ENCODE measurements at places on chromosomes 5 and 9. TPM values are rescaled to one million over a fixed set of nuclear protein-coding genes. Genes with fewer than 3 reads are reported as not detected.

DNA sequence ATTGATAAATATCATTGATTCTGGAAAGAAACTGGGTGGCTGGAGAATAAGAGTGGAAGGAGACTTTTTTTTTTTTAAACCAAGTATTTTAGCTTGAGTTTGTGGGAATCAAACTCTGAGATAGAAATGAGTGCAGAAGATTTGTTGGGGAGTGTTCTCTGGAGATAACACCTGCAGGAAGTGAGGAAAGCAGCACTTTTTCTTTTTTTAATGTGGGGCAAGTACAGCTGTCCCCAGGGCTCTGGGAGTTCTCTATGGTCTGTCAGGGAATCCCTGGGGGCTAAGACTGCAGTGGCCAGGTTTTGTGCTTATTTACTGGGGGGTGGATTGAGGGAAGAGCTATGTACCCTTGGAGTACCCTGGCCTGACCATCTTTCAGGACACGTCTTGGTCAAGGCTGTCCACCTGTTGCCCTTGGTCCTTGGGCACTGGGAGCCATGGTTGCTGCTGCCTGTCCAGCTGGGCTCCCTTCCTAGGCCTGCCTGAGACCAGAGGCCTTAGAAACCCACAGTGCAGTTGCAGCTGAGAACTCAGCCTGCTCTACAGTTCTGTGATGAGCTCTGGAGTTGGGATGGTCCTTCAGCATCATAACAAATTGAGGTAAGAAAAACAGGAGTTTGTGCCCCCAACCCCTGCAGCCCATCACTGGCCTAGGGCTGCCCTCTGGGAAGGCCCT lies 85.8 kb downstream of the PHAX start:
- no peak for DNase-seq
- H3K4me3 ChIP-seq: no peak overlapping the region
- no peaks in the 10 kb centered on the region for H3K27me3 ChIP-seq
- no peaks in the 10 kb centered on the region for H3K36me3 ChIP-seq
- peaks cover 29% of the 10 kb centered on the region for H3K4me1 ChIP-seq
- H3K27ac ChIP-seq: no peak overlapping the region

DNA sequence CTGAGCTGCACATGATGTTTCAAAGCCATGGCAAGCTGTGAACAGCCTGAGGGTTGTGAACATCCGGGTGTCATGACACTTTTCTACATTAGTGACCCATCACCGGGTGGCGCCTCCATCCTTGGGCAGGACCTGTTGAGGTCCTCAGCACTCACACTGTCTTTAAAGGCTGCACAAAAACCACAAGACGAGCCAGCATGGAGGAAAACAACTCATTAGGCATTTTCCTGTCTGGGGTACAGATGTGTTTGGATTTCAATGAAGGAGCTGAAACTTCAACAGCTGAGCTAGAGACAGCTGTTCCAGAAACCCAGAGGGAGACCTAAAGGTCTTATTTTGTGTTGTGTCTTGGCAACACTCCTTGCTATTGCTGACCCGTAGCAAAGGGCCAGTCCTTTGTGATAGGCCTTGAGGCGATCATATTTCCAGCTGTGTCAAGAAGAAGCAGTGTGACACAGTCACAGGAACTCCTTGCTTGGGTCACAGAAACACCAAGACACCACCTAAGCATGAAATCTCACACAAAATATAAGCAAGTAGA lies 151.8 kb upstream of the VLDLR start:
- peaks cover 1% of the 10 kb centered on the region for H3K27me3 ChIP-seq
- no peak overlapping the region for H3K27ac ChIP-seq
- no peak for DNase-seq
- H3K36me3 ChIP-seq: no peaks in the 10 kb centered on the region
- H3K4me3 ChIP-seq: no peak overlapping the region

GRCh38 chr5:170737591-170737990 lies 45.9 kb upstream of the GABRP start:
- no peak overlapping the region for H3K4me3 ChIP-seq
- no peaks in the 10 kb centered on the region for H3K4me1 ChIP-seq
- H3K27ac ChIP-seq: no peak overlapping the region
- peaks cover 7% of the 10 kb centered on the region for H3K27me3 ChIP-seq
- DNase-seq: no peak

GRCh38 chr9:107513464-107514100 lies 24.0 kb upstream of the KLF4 start:
- H3K4me1 ChIP-seq: no peaks in the 10 kb centered on the region
- H3K27ac ChIP-seq: no peak overlapping the region
- DNase-seq: no peak
- H3K4me3 ChIP-seq: no peak overlapping the region
- H3K36me3 ChIP-seq: no peaks in the 10 kb centered on the region

DNA sequence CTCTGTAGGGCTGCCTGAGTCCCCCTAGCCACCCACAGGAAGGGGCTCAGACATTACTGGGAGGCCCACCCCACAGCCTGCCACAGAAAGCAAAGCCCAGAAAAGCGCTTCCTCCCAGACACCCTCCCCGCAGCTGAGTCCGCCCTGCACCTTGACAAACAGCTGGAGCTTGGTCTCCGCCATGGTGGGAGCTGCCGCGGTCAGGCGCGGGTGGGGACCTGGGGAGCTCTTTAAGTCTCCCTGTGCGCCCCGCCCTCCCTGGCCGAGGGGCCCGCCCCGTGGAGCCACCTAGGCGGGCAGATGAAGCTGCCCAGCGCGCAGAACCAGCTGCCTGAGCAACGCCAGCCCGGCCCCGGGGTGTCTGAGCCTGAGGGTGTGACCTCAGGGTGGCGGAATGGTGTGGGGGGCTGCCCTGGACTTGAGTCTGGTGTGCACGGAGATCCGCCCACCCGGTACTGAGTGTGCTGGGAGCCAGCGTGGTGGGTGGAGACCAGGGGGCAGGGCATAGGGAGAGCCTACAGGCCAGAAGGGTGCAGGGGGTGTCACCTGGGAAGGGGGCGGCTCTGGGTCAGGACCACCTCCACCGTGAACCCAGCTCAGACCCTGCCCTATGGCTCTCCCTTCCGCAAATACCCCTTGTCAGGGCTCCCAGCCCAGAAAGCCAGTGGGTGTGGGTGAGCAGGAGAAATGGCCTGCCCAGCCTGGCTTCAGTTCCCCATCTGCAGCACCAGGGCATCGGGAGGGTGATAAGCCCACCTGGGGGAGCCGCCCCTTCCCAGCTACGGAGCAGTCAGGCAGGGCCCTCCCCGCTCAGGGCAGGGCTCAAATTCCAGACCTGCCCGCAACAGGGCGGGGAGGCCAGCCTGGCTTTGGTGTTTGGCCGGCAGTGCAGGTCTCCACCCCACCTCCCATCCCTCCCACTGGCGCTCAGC lies at the start of gene CLIC3:
CLIC3 (minus strand) TSS at position 208 of the 932 bp plus-strand sequence; CDS start at position 183, 25 bp downstream.
- no peaks in the 10 kb centered on the region for H3K36me3 ChIP-seq
- H3K4me3 ChIP-seq: peak within 1 kb of the TSS; percentile 30
- DNase-seq: peak; percentile 20
- peaks cover 10% of the 10 kb centered on the region for H3K27me3 ChIP-seq

- H3K4me3 ChIP-seq: no peak overlapping the region
- H3K27ac ChIP-seq: no peak overlapping the region
- DNase-seq: no peak
- H3K4me1 ChIP-seq: peaks cover 13% of the 10 kb centered on the region
These were observed 16.8 kb downstream of the ANXA1 start for GRCh38 chr9:73168298-73168934.

DNA sequence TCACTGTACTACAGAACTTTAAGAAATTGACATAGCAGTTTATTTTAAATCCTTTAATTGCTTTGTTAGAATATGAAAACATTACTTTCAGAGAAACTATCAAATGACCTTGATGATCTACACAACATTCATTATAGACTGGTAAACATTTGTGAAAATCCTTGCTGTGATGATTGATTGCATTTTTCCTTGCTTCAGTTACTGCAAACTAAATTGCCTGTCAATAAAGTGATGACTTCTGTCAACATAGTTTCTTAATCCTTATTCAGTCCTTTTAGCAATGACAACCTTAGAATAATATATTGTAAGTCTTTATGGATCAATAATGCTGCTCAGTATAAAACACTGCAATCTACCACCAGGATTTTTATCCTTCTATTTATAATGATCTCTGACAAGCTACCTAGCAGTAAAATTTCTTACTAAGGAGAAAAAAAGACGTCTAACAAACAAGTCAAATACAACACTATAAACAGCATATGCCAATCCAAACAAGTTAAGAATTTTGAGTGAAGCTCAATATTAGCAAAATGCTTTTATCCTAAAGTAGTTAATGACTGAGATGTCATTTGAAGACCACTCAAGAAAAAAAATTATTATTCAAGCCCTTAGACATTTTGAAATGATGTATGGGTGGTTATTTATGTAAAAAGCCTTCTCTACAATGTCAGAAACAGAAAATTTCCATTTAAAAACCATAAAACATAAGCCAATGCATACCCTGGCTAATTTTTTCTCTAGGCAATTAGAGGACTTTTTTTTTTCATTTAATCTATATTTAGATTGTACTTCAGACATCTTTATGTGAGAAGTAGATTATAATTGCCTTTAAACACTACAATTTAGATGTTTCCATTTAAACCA lies 105.5 kb downstream of the FBXL17 start:
- H3K4me3 ChIP-seq: no peak overlapping the region
- peaks cover 2% of the 10 kb centered on the region for H3K27me3 ChIP-seq
- H3K27ac ChIP-seq: no peak overlapping the region
- H3K36me3 ChIP-seq: peaks cover 2% of the 10 kb centered on the region
- no peak for DNase-seq
- peaks cover 7% of the 10 kb centered on the region for H3K4me1 ChIP-seq

- H3K27ac ChIP-seq: no peak overlapping the region
- DNase-seq: no peak
- H3K4me3 ChIP-seq: no peak overlapping the region
- H3K27me3 ChIP-seq: peaks cover 2% of the 10 kb centered on the region
- peaks cover 4% of the 10 kb centered on the region for H3K4me1 ChIP-seq
- no peaks in the 10 kb centered on the region for H3K36me3 ChIP-seq
These were observed 4.0 kb downstream of the SLC2A6 start for GRCh38 chr9:133474853-133475252.

- no peak for DNase-seq
- peaks cover 81% of the 10 kb centered on the region for H3K4me1 ChIP-seq
- H3K27ac ChIP-seq: peak overlapping the region; percentile 22
- H3K4me3 ChIP-seq: no peak overlapping the region
- H3K27me3 ChIP-seq: no peaks in the 10 kb centered on the region
These were observed 51.5 kb downstream of the MLLT3 start for GRCh38 chr9:20570756-20571155.

DNA sequence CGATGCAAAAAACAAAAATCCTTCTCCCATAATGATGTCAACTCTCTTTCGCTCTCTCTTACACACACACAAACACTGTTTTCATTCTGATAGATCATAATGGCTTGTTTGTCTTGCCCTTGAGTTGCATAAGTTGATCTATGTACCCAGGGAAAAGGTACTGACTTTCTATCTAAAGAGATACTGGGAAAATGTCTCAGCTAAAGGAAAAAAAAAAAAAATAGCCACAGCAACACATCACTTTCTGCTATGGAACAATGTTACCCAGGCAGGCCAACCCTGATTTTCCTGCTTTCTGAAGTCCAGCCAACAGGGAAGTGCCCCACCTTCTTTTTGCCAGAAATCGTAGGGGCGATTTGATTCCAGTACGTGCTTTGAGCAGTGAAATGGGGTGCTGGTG lies 212.6 kb upstream of the ACTBL2 start:
- no peak overlapping the region for H3K27ac ChIP-seq
- H3K27me3 ChIP-seq: peaks cover 4% of the 10 kb centered on the region
- H3K4me1 ChIP-seq: no peaks in the 10 kb centered on the region
- DNase-seq: no peak
- no peak overlapping the region for H3K4me3 ChIP-seq
- no peaks in the 10 kb centered on the region for H3K36me3 ChIP-seq

DNA sequence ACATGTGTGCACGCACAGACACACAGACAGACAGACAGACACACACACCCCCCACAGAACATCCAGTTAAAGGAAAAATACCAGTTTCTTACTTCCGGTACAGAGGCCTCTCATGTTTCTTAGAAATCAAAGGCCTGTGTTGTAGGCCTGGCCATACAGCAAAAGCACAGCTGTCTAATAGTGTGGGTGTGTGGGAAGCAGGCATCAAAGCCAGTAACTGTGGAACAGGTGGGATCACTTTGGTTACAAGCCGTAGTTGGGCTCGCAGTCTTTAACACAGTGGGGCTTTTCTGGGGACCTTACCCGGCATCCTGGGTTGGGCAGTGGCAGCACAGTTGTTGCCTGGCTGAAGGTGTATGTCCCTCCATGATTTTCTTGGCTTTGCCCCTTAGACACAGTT lies 55.2 kb downstream of the FBXL7 start:
- H3K4me1 ChIP-seq: no peaks in the 10 kb centered on the region
- DNase-seq: no peak
- no peaks in the 10 kb centered on the region for H3K27me3 ChIP-seq
- no peak overlapping the region for H3K27ac ChIP-seq
- H3K4me3 ChIP-seq: no peak overlapping the region

- no peak for DNase-seq
- no peaks in the 10 kb centered on the region for H3K36me3 ChIP-seq
- H3K4me1 ChIP-seq: no peaks in the 10 kb centered on the region
These were observed 124.3 kb upstream of the SLC12A2 start for GRCh38 chr5:127959152-127959764.

GRCh38 chr9:17230646-17231045 lies 95.8 kb downstream of the CNTLN start:
- no peaks in the 10 kb centered on the region for H3K27me3 ChIP-seq
- DNase-seq: no peak
- H3K4me3 ChIP-seq: no peak overlapping the region
- no peak overlapping the region for H3K27ac ChIP-seq
- H3K36me3 ChIP-seq: no peaks in the 10 kb centered on the region
- H3K4me1 ChIP-seq: no peaks in the 10 kb centered on the region

DNA sequence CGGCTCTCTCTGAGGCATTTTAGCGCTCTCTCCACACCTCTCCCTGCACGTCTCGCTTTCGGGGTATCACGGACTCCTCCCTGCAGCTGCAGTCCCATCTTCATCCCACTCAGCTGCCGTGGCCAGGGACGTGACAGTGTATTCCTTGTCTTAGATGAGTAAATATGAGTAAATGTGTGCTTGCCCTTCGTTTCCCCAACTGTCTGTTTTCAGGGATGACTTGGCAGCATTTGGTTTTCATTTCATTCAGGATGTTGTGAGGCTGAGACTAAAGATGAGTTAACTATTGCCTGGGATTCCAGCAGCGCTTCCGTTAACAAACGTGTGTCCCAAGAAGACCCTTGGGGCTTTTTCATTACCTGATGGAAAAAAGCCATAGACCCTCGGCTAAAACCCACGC lies 29.5 kb downstream of the GDNF start:
- H3K27ac ChIP-seq: no peak overlapping the region
- H3K36me3 ChIP-seq: no peaks in the 10 kb centered on the region
- no peak overlapping the region for H3K4me3 ChIP-seq
- no peak for DNase-seq

- no peaks in the 10 kb centered on the region for H3K27me3 ChIP-seq
- no peaks in the 10 kb centered on the region for H3K36me3 ChIP-seq
- H3K4me1 ChIP-seq: no peaks in the 10 kb centered on the region
- no peak overlapping the region for H3K4me3 ChIP-seq
- no peak for DNase-seq
These were observed 90.4 kb upstream of the SV2C start for GRCh38 chr5:75992753-75993152.

- H3K27ac ChIP-seq: no peak overlapping the region
- H3K4me3 ChIP-seq: no peak overlapping the region
- peaks cover 6% of the 10 kb centered on the region for H3K36me3 ChIP-seq
- H3K4me1 ChIP-seq: peaks cover 21% of the 10 kb centered on the region
- H3K27me3 ChIP-seq: no peaks in the 10 kb centered on the region
These were observed 44.2 kb upstream of the CKMT2 start for GRCh38 chr5:81188962-81189361.

The POLR3G gene
- total RNA-seq: 22.1 TPM

The DUSP1 gene
- 11.9 TPM for total RNA-seq

The KLF4 gene
- total RNA-seq: 3.3 TPM

The CLPTM1L gene
- total RNA-seq: 132 TPM

The GLRA1 gene
- not detected for total RNA-seq

The AIF1L gene
- total RNA-seq: 0.34 TPM

The SLC45A2 gene
- not detected for total RNA-seq

The MTX3 gene
- 31.4 TPM for total RNA-seq
